Left lung (tissue), 14 donors: ENCODE measurements at places on chromosomes 13 and 19. TPM values are rescaled to one million over a fixed set of nuclear protein-coding genes. Genes with fewer than 3 reads are reported as not detected.

- no peak for DNase-seq
Measured at GRCh38 chr13:98998831-98999638, 21.2 kb upstream of the DOCK9 start.

Gene ZNF222
- 3.2 TPM for total RNA-seq

GRCh38 chr13:31067416-31068118 lies 94.1 kb downstream of the HSPH1 start:
- DNase-seq: no peak

DNA sequence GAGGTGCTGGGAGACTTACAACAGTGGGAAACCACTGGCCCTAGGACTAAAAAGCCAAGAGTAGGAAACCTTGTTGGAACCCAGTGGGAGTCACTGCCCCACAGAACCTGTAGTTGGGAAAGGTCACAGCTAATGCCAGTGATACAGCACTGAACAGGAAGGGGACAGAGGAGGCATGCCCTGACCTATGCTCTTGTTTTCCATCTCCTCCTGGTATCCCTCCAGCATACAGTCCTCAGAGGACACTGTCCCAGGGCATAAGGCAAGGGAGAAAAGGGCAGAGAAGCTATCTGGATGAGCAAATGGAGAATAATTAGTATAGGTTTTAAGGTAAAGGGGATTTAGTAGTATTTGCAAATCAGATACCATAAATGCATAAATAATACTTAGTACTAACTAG lies 11.2 kb upstream of the TBC1D4 start:
- DNase-seq: no peak

DNA sequence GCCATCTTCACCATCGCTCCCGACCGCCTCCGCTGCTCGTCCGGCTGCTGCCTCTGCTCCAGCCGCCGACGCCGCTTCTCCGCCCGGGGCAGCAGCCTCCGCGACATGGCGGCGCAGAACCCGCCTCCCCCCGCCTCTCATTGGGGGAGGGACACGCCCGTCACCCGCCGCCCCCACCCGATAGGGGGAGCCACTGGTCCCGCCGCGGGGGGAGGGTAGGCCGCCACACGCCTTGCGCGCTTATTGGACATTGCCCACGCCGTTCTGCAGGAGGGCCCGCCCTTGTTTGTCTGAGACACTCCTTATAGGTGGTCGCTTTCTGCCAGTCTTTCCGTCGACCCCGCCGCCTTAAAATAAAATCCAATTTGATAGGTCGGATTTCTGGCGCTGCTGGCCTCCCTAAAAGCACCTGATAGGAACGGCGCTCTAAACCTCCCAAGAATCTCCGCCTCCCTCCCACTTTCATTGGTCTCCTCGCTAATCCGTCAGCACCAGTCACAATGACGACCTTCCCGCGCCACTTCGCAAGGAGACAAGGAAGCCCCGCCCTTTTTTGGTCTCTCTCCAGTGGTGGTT lies at the start of gene HNRNPL:
Gene HNRNPL, minus strand, starts transcription at position 127 of the 576 bp plus-strand sequence. Its CDS starts 20 bp downstream, at position 107.
- peak; percentile 100 for DNase-seq

- no peak for DNase-seq
Measured at GRCh38 chr19:18193388-18194180, 566 bp downstream of the MPV17L2 start.

DNA sequence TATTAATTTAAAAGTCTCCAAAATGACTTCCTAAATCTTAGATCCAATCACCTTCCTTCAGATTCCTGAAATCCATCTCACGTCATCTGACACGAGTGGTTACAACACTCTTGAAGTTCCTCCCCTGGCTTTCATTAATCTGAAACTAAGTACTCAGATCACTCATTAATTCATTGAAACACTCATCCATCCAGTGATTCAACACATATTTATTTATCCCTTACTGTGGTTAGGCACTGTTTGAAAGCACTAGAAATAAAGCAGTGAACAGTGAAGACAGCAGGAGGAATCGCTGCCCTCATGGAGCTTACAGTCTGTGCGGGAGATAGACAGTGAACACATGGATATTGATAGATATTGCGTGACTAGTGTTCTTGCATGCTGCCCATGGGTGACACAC lies 472.4 kb downstream of the DCT start:
- DNase-seq: no peak

DNA sequence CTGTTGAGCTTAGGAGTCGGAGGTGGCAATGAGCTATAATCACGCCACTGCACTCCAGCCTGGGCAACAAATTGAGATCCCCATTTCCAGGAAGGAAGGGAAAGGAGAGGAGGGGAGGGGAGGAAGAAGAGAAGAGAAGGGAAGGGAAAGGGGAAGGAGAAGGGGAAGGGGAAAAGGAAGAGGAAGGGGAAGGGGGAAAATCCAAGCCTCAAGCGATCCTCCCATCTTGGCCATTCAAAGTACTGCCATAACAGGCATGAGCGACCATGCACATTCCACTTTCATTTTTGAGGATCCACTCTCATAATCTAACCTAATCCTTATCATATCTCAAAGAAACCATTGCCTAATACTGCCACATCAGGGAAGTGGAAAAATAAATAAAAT lies 14.9 kb downstream of the ZNF443 start:
- no peak for DNase-seq

GRCh38 chr19:31531326-31531725 lies 182.1 kb upstream of the TSHZ3 start:
- no peak for DNase-seq

DNA sequence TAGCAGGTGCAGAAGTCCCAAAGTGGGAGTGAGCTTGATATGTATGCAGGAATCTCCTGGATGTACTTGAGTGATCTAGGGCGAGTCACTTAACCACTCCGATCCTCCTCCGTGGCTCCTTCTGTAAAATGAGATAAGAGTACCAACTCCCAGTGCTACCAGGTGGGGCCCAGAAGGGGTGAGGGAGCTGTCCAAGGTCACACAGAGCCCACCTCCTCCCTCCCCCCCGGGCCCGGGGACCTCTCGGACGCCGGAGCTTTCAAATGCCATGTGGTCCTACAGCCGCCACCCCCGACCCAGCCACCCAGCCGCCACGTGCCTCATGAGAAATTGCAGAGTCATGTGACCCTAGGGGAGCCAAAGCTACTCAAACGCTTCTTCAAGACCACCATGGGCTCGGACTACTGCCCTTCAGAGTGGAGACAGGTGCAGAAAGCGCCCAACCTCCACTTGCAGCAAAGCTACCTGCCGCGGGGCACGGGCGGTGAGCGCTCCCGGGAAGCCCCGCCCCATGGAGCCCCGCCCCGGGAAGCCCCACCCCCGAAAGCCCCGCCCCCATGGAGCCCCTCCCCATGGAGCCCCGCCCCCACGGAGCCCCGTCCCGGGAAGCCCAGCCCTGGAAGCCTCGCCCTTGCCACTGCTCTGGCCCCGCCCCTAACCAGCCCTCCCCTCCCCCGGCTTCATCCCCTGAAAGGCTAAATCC lies 10.1 kb upstream of the ZNF358 start:
- no peak for DNase-seq

- DNase-seq: no peak
Measured at GRCh38 chr13:51047434-51048165, 63.5 kb downstream of the C13orf42 start.
